ENCODE measurements at places on chromosomes 4 and X.

GRCh38 chrX:30863974-30864373 is 25.1 kb downstream of the TAB3 start:
- H3K4me3 ChIP-seq = no peak overlapping the region
- no peak for DNase-seq
- no peaks in the 10 kb centered on the region for H3K27me3 ChIP-seq
- peaks cover 14% of the 10 kb centered on the region for H3K4me1 ChIP-seq
- H3K27ac ChIP-seq = no peak overlapping the region
- H3K36me3 ChIP-seq = peaks cover 17% of the 10 kb centered on the region

DNA sequence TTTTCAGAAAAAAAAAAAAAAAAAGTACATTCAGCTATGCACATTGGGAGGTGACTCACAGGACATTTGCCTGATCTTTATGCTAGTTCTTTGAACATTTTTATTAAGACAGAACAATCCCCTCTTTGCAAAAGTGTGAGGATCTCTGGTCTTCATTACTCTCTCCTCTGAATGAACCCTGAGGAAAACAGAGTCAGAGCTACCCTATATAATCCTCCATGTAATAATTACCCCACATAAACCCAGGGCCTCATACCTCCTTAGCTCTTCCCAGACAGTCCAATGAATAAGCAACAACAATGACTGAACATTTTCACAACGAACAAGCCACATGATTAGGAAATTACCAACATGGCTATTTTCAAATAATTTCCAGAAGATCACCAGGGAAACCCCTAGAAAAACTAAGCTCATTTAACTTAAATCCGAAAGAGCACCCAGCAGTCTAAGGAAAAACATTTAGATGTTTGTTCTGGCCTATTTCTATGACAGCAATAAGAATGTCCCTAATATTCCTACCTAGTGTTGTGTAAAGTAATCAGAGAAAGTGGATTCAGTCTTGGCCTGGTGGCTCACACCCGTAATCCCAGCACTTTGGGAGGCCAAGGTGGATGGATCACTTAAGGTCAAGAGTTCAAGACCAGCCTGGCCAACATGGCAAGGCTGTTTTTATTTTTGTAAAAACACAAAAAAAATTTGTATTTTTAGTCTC is 37.8 kb downstream of the TBC1D9 start:
- H3K4me3 ChIP-seq = no peak overlapping the region
- peaks cover 3% of the 10 kb centered on the region for H3K4me1 ChIP-seq
- H3K36me3 ChIP-seq = no peaks in the 10 kb centered on the region
- no peak for DNase-seq
- H3K27me3 ChIP-seq = no peaks in the 10 kb centered on the region

- H3K36me3 ChIP-seq = no peaks in the 10 kb centered on the region
- no peaks in the 10 kb centered on the region for H3K27me3 ChIP-seq
- H3K4me1 ChIP-seq = no peaks in the 10 kb centered on the region
- H3K27ac ChIP-seq = no peak overlapping the region
- no peak for DNase-seq
These were observed 29.5 kb downstream of the SMPX start for GRCh38 chrX:21728276-21728968.

GRCh38 chr4:154491341-154492271 is at the start of gene DCHS2:
Gene DCHS2, minus strand, starts transcription at chr4:154491799. Its CDS starts 444 bp downstream, at chr4:154491355.
- peaks cover 68% of the 10 kb centered on the region for H3K27me3 ChIP-seq
- DNase-seq = no peak
- H3K4me3 ChIP-seq = peak within 1 kb of the TSS; percentile 48
- no peak within 1 kb of the TSS for H3K27ac ChIP-seq

DNA sequence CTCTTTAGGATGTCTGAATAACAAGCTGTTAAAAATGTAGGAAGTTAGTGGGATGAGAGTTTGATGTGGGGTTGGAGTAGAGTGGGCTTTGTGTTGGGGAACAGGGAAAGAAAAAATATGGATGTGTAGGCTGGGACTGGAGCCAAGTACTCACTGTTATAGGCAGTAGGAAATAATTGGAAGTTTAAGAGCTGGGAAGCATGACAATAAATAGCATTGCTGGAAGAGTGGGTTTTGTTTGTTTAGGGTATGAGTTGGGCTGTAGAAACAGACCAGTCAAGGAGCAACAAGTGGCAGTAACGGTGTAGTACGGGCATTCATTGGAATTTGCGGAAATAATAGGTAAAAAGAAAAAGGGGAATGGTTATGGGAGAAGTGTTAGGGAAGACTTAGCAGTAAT is 81.6 kb downstream of the KDM6A start:
- H3K4me1 ChIP-seq = peaks cover 2% of the 10 kb centered on the region
- H3K27ac ChIP-seq = no peak overlapping the region
- no peak overlapping the region for H3K4me3 ChIP-seq

Measured in activated CD4-positive, alpha-beta memory T cell treated with anti-CD3 and anti-CD28 coated beads, Interleukin-2, amount 10 ng/mL, durations not matched to agents 7 days and 5 days (primary cell).